ENCODE measurements at places on chromosomes 16 and 17.

- no peak for DNase-seq
These were observed 660.7 kb upstream of the EEF2KMT start for GRCh38 chr16:5758281-5758680.

- no peak for DNase-seq
These were observed 82.3 kb downstream of the ARHGAP23 start for GRCh38 chr17:38510421-38511149.

GRCh38 chr16:56610609-56611111, 2.3 kb downstream of the MT2A start:
- DNase-seq = no peak

- DNase-seq = no peak
These were observed 12.9 kb downstream of the NUBP1 start for GRCh38 chr16:10756574-10756973.

- DNase-seq = peak; percentile 43
These were observed 10.5 kb upstream of the TSPOAP1 start for GRCh38 chr17:58338841-58339754.

GRCh38 chr17:17935321-17936271, 36.6 kb downstream of the TOM1L2 start:
- no peak for DNase-seq

DNA sequence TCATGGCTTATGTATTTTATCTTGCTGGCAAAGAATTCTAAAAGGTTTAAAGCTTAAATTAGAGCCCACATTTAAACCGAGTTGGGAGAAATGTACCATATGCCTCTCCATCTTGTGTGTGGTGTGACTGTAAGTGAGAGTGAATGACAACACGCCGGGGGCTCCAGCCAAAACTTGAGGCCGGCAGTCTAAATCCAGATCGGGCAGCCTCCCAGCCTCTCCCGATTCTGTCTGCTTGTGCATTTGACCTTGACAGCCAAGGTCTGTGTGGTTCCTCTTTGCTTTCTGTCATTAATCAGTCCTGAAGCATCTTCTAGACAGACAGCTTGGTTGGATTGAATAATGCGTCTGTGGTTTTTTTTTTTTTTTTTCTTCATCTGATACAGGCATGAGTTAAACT, 1093.2 kb upstream of the EEF2KMT start:
- no peak for DNase-seq

- no peak for DNase-seq
These were observed 389.1 kb downstream of the HAPSTR1 start for GRCh38 chr16:9480503-9480902.

- DNase-seq = no peak
These were observed 66.4 kb downstream of the CMC2 start for GRCh38 chr16:80940069-80940856.

DNA sequence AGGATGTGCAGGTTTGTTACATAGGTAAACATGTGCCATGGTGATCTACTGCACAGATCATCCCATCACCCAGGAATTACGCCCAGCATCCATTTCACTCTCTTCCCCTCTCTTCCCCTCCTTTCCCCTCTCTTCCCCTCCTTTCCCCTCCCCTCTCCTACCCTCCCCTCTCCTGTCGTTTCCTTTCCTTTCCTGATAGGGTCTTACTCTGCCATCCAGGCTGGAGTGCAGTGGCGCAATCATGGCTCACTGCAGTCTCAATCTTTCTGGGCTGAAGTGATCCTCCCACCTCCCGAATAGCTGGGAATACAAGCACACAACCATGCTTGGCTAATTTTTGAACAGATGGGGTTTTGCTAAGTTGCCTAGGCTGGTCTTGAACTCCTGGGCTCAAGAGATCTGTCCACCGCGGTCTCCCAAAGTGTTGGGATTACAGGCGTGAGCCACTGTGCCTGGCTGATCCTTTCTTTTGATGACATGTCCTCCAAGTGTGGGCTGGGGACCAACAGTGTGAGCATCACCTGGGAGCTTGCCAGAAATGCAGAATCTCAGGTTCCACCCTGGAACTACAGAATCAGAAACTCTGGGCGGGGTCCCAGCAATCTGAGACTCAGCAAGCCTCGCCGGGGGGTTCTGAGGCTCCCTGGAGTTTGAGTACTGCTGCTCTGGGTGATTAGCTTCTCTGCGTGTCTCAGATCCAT, 10.8 kb downstream of the ATP2C2 start:
- DNase-seq = no peak

DNA sequence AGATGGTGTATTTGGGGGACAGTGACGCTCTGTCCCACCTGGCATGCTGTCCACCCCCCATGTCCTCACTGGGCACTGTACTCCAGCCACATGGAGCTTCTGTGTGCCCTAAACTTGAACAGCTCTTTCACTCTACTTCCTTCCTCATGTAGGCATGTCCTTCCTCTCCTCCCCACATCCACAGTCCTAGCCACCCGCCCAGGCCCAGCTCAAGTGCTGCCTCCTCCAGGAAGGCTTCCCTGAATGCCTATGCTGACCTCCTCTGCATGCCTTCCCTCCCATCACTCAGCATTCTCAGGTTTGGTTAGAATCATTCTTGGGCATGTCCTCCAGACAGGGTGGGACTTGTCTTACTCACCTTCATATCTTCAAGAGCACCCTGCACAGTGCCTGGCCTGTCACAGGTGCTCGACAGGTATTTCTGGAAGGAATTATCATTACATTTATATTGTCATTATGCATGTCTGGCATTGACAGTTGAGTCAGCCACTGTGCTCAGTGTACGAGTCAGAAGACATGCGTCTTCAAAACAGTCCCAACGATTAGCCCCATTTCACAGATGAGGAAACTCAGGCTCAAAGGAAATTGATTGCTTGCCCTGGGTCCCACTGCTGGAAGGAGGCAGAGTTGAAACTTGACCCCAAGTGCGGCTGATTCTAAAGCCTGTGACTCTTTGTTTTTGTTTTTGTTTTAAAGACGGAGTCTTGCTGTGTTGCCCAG, 42.1 kb upstream of the TOB1 start:
- no peak for DNase-seq

DNA sequence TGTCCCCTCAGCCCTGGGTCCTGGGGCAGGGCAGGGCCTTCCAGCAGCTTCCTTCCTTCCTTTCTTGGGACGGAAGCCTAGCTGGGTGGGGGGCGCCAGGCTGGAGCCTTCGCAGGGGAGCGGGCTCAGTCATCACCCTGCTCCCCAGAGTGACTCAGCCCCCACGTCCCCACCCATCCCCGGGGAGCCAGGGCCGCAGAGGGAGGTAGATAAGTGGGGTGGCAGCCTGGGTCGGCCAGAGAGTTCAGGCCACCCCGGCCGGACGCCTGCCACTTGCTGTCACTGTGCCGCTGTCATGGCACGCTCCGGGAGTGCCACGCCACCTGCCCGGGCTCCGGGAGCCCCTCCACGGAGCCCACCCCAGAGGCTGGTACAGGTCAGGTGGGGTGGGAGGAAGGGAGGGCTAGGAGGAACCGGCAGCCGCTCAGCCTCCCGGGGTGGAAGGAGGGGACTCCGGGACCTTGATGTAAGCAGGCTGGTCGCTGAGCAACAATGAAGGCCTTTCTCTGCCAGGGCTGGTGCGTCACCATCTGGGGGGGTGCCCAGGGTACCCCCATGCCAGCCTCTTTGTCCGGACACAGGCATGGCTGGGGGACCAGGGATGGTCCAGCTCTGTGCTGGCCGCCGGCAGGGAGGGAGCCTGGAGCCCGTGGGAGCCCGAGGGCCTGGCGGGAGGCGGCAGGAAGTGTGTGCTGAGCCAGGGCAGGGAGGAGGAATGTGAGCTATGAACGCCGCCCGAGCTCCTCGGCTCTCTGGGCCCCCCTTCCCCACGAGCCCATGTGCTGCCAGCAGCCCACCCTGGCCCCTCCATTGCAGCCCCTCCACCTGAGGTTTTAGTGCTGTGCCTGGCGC, 6.6 kb downstream of the NHERF2 start:
- DNase-seq = no peak

DNA sequence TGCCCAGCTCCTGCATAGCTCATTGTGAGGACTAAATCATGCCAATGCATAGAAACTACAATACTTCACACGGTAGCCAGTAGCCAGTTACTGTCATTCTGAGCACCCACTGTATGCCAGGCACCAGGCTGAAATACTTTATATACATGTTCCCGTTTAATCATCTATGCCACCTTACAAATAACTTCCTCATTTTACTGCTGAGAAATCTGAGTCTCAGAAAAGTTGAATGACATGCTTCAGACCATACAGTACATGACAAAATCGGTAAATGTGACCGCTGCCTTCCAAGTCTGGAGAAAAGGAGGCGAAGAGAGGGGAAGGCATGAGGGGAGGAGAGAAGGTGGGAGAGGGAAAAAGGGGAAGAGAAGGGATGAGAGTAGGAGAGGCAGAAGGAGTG, 9.2 kb upstream of the TLCD3B start:
- no peak for DNase-seq

GRCh38 chr16:4011940-4012629, 104.2 kb downstream of the ADCY9 start:
- DNase-seq = no peak

Measured in central memory CD4-positive, alpha-beta T cell (primary cell).